ENCODE measurements at places on chromosomes 4 and X.

GRCh38 chrX:150517303-150517910, 51.0 kb upstream of the MTM1 start:
- no peak for DNase-seq

DNA sequence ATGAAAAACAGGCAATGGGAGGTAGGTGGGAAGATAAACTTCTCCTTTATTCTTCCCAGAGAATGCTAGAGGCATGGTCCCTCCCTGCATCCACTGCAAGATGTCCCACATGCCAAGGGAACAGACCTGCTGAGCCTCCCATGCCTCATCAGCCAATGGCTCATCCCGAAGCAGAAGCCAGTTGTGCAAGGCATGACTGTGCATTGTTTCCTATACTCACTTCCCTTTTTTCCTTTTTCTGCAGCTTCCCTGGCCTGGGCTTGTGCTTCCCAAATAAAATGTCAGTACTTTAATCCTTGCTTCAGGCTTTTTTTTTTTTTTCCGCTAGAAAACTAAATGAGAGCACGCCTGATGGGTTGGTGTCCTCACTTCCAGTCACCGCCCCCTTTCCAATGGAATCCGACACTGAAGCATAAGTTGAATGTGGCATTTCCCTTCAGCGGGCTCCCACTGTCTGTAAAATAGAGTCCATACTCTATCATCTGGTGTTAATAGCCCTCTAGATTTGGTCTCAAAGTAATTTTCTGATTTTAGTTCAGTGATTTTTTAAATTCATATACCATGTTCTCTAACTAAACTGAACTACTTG, 239.0 kb upstream of the JADE1 start:
- no peak for DNase-seq

DNA sequence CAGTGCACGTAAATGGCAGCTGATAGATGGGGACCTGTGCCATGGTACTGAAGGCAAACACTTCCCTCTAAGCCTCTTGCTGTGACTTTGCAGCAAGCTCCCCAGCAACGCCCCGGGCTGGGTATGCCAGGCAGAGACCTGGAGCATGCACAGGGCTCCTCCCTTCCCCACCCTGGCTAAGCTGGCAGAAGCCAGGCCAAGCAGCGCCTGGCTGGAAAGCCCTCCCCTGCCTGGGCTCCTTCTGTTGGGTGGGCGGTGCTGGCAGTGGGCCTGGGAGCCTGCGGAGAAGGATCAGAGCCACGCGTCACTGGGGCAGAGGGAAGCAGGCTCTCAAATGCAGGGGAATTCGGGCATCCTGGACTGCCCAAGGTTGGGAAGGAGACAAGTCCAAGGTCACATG, 3.6 kb downstream of the ATP2B3 start:
- DNase-seq = no peak

DNA sequence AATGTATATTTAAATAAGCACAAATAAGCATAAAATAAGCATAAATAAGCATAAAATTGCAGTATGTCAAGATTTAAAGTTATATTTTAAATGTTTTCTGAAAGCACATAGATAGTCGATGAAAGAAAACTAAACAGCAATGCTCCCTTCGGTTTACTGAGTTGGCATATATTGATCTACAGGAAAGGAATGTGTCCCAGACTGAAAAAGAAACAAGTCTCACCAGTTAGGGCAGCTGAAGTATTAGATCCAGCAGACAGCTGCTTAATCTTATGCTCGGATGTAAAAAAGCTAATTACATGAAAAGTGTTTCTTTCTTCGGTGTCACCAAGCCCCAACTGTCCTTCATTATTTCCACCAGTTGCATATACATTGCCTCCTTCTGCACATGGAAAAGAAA, 8.7 kb downstream of the RPGR start:
- no peak for DNase-seq

GRCh38 chr4:145934434-145935047, 4.1 kb downstream of the ZNF827 start:
- DNase-seq = no peak

- DNase-seq = no peak
These were observed 5.3 kb upstream of the PAPSS1 start for GRCh38 chr4:107725281-107725859.

DNA sequence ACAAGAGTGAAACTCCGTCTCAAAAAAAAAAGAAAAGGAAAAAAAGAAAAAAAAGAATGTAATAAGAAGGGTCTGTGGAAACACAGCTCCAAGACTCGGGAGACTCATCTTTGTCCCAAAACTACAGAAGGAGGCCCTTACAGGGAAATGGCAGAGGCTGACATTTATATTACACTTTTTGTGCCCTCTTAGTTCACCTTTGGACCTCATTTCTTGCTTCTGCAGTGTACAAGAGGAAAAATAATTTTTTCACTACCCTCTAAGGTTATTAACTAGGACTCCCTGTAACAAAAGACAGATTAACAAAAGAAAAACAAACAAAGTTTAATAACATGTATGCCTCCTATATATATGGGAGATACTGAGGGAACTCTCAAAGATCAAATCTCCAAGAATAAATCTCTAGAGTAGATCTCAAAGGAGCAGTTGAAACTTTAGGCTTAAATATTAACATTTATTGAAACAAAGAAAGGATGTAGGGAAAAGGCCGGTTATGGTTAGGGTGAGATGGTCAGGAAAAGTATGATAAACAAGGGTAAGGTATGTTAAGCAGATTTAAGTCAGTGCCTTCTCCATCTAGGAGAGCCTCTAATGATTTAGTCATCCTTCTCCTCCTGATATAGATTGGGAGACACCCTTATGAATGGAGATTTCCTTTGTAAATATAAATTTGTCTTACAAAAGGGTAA, 121.3 kb upstream of the JADE1 start:
- DNase-seq = no peak
